T-cell (primary cell): ENCODE measurements at places on chromosomes 6 and 20. TPM values are rescaled to one million over a fixed set of nuclear protein-coding genes. Genes with fewer than 3 reads are reported as not detected.
A peak's percentile ranks its signal among the peaks of the same experiment; 100 is the strongest.

DNA sequence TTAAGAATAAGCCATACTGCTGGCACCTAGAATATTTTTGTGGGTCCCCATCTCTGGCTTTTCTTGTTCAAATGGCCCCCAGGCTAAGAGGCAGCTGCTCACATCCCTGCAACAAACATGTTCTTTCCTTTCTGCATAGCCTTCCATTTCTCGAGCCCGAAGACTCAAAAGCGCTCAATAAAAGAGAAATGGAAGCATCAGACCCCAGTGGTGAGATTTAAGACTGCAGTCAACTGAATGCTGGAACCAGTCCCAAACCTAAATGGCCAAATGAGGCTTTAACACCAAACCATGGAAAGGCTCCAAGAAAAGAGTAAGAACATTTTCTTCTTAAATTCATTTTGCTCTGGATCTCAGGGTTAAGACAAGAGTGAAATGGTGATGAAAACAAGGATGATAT is 122.1 kb upstream of the TRAF3IP2 start:
- H3K4me1 ChIP-seq = peaks cover 73% of the 10 kb centered on the region
- DNase-seq = no peak
- H3K27ac ChIP-seq = peak overlapping the region; percentile 45
- no peaks in the 10 kb centered on the region for H3K27me3 ChIP-seq
- no peak overlapping the region for H3K4me3 ChIP-seq

DNA sequence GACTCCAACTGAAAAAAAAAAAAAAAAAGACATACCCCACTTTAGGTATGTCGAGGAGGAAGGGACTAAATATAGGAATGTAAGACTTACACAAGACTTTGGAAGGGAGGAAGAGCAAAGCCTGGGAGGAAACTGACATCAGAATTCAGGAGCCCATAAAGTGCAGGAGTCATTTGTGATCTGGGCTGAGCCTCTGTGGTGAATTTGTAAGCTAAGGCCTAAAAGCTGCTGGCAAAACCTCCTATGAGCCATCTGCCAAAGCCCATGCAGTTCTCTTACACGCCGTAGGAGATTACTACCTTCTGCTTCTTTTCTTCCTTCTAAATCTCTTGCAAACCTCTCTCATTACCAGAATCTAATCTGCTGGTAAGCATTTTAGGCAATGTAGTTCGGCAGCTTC is 52.0 kb upstream of the THEMIS start:
- peaks cover 25% of the 10 kb centered on the region for H3K4me1 ChIP-seq
- H3K27ac ChIP-seq = no peak overlapping the region
- no peak for DNase-seq

GRCh38 chr20:54362283-54362682 is 113.1 kb upstream of the DOK5 start:
- no peak overlapping the region for H3K4me3 ChIP-seq
- H3K4me1 ChIP-seq = no peaks in the 10 kb centered on the region

The CST2 gene
- not detected for total RNA-seq

- H3K4me1 ChIP-seq = no peaks in the 10 kb centered on the region
- no peaks in the 10 kb centered on the region for H3K27me3 ChIP-seq
- no peaks in the 10 kb centered on the region for H3K36me3 ChIP-seq
- DNase-seq = peak; percentile 49
Measured at GRCh38 chr6:33008944-33009861, at the start of gene HLA-DOA. TSS of gene HLA-DOA (minus strand) at chr6:33009591.

DNA sequence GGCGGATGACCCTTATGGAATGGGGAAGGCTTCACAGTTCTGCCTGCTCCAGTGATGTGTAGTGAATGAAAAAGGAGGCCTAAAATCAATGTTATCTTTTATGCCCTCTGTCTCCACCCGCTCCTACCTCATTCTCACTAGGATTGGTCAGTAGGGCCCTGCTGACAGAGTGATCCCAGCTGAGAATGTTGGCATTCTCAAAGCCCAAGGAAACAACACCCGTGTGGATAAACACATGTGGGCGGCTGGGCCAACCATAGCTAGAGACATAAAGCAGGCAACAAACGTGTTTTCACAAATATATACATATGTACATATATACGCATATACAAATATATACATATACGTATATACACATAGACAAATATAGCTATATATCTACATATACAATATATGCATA is 4.5 kb downstream of the RIPK1 start:
- H3K4me1 ChIP-seq = peaks cover 45% of the 10 kb centered on the region
- H3K27ac ChIP-seq = no peak overlapping the region
- H3K36me3 ChIP-seq = peaks cover 35% of the 10 kb centered on the region

DNA sequence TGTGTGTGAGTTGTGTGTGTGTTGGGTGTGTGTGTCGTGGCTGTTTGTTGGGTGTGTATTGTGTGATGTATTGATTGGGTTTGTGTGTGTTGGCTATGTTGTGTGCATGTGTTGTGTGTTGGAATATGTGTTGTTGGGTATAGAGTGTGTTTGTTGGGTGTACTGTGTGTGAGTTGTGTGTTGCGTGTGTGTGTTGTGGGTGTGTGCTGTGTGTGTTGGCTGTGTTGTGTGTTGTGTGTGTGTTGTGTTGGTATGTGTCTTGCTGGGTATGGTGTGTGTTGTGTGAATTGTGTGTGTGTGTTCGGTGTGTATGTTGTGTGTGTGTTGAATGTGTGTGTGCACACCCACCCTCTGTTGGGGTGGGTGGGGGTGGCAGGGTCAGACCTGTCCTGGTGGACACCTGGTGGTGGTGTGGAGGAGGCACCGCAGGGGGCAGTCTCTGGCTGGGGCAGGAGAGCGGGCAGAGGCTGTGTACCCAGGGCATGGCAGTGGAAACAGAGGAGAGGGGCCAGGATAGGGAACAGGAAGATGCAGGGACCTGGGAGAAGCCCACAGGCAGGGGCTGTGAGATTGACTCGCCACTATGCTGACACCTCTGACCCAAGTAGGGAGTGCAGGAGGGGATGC is 25.5 kb upstream of the PXDC1 start:
- H3K36me3 ChIP-seq = no peaks in the 10 kb centered on the region
- H3K27ac ChIP-seq = no peak overlapping the region
- no peaks in the 10 kb centered on the region for H3K4me1 ChIP-seq
